ENCODE measurements at places on chromosomes 12 and 14.

DNA sequence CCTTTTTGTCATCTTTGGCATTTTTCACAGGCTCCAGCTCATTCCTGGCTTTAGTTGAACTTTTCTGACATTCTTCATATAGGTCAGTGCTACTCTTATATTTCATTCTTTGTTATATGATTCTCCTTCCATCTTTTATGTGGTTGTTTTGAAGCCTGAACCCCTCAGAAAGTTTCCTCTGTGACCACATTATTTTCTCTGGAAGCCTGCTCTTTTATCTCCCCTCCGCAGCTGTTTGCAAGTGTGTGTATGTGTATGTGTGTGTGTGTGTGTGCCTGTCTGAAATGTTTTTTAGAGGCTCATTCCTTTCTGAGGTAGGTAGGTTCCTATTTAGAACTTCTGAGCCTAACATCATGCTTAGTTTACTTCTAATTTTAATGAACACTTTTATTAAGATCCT is 47.6 kb downstream of the ANO4 start:
- DNase-seq: no peak

GRCh38 chr12:106183735-106184134 is 45.0 kb upstream of the NUAK1 start:
- no peak for DNase-seq

DNA sequence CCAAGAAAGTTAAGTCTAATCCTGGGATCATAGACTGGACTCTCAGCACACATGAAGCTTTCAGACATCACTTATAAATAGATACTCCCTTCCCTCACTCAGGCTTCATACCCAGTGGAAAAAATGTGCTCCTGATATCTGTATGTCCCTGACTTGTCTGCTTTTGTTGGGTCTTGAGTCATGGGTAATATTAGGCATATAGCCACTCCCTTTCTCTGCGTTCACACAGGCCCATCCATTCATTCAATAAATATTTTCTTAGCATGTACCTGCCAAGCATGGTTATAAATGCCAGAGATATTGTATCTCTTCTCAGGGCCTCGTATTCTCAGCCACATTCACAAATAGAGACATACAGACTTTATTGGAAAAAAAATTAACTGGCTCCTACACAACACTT is 43.5 kb downstream of the COX16 start:
- DNase-seq: no peak

GRCh38 chr12:55818886-55819285 is 1.0 kb downstream of the ORMDL2 start:
- no peak for DNase-seq

GRCh38 chr14:92952481-92953298 is 29.7 kb downstream of the CHGA start:
- DNase-seq: no peak

DNA sequence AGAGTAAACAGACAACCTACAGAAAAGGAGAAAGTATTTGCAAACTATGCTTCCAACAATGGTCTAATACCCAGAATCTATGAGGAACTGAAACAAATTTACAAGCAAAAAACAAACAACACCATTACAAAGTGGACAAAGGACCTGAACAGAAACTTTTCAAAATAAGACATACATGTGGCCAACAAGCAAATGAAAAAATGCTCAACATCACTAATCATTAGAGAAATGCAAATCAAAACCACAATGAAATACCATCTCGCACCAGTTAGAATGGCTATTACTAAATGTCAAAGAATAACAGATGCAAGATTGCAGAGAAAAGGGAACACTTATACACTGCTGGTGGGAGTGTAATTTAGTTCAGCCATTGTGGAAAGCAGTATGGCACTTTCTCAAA is 125.8 kb downstream of the C12orf42 start:
- no peak for DNase-seq

DNA sequence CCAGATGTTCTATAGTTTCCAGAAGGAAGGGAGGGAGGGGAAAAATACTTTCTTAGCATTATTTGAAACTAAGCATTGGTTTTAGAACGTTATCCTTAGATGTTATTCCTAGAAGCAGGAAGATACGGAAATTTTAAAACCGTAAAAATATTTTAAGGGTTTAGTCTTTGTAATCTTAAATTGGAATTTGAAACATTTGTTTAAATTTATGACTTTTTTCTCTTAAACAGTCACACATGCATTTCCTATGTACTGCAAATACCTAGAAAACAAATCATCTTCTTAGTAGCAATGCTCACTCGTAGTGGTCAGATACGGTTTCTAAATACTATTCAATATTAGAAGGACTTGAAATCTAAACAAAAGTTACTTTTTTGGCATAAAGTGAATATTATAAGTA is 282.0 kb downstream of the ERC1 start:
- DNase-seq: no peak

DNA sequence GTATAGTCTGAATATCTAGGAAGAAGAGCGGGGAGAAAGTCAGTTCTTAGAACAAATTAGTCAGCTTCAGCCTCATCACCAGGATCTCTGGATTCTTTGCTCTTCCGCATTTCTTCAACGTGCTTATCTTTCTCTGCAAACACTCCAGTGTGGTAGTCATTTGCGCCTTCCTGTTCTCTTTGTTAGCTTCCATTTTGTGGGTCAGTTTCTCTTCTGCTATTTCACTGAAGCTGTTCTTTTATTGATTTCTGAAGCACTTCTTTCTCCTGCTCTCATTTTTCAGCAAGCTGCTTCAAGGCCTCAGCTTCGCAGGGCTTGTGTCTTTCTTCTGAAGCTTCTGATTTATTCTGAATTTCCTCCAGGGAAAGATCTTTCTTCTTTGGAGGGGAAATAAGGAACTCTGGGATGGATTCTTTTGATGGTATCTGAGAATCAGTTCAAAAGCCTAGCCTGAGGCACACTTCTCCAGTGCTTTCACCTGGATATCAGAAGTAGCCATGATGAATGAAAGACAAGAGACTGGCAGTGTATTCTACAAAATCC is 13.5 kb downstream of the AMN1 start:
- no peak for DNase-seq

DNA sequence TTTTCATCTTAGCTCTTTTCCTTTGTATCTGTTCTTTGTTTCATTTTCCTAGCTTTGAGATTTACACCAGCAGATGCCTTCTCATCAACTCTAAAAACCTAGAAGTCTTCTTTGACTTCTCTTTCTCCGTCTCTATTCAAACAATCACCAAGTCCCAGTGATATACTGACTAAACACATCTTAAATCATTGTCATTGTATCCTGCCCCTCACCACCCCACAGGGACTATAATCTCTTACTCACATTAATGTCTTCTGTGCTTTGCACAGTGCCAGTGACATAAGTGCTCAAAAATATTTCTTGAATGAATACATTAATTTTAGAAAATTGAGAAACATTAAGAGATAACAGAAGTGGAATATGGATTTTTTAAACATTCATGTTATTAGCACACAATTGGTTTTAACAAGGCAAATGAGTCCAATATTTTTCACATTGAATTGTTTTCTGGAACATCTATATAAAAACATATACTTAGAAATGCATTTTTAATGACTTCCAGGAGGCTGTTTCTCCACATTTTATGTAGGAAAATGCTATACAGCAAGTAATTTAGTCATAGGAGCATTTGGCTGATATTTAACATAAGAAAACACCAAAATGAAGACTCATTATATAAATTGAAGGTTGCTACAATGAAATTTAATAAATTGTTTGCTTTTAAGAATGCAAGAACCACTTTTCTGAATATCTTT is 472.8 kb upstream of the PRICKLE1 start:
- no peak for DNase-seq

- peak; percentile 63 for DNase-seq
Measured at GRCh38 chr14:76929927-76930326, 98.6 kb downstream of the IRF2BPL start.

- DNase-seq: no peak
Measured at GRCh38 chr14:59482541-59483331, 1.5 kb downstream of the L3HYPDH start.

DNA sequence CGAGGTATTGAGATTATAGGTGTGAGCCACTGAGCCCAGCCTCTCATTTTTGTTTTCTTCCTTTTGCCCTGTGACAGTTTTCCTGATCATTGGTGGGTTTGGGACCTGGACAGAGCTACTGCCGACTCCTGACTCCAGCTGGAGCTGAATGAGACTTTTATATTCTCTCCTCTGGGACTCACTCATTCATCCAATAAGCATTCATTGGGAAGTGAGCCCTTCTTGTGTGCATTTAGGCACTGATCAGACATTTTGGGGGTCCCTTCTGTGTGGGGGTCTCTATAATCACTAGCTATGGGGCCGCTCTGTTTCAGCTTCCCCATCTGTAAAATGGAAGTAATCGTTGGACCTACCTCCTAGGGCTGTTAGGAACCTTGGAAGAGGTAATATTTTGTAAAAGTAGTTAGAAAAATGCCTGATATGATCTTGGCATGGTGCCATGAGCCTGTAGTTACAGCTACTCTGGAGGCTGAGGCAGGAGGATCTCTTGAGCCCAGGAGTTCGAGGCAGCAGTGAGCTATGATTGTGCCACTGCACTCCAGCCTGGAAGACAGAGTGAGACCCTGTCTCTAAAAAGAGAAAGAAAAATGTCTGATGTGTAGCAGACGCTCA is 7.2 kb downstream of the SH2B3 start:
- DNase-seq: no peak

DNA sequence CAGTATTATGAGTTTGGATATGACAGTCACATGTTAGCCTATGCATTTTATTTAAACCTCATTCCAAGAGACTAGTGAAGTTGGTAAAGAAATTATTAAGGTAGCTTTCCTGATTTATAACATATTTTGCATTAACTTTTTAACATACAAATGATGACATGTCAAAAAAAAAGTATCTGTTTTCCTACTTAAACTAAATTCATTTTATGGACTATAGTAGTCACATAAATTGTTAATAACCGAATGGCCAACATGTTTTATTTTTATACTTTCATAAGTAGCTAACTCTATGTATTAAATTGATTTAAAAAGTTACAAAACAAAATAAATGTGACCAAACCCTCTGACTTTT is 14.7 kb downstream of the TAOK3 start:
- no peak for DNase-seq

GRCh38 chr12:40248585-40249297 is 23.9 kb downstream of the LRRK2 start:
- no peak for DNase-seq

DNA sequence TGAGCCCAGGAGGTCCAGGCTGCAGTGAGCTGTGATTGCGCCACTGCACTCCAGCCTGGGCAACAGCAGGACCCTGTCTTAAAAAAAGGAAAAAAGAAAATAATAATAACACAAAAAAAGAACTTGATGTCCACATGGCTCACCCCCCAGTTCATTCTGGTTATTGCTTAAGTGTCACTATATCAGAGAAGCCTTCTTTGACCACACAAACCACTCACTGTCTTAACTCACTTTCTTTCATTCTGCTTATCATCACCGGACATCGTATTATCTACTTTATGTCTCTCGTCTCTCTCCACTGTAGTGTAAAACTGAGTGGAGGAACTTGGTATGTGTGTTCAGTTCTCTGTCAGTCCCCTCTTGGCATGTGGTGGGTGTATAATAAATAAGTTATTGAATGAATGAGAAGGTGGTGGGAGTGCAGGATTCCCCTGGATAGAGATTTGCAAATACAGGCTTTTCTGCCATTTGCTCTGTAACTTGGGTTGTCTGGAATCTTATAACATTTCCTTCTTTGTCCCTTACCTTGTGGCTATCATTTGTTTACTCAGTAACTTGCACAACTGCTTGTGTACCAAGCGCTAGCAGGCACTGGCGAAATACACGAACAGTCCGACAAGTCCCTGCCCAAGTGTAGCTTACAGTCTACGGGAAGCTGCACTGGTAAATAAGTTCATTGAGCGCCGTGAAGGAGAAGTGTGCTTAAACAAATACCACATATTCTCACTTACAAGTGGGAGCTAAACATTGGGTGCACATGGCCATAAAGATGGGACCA is 86.6 kb upstream of the TRAF3 start:
- no peak for DNase-seq

DNA sequence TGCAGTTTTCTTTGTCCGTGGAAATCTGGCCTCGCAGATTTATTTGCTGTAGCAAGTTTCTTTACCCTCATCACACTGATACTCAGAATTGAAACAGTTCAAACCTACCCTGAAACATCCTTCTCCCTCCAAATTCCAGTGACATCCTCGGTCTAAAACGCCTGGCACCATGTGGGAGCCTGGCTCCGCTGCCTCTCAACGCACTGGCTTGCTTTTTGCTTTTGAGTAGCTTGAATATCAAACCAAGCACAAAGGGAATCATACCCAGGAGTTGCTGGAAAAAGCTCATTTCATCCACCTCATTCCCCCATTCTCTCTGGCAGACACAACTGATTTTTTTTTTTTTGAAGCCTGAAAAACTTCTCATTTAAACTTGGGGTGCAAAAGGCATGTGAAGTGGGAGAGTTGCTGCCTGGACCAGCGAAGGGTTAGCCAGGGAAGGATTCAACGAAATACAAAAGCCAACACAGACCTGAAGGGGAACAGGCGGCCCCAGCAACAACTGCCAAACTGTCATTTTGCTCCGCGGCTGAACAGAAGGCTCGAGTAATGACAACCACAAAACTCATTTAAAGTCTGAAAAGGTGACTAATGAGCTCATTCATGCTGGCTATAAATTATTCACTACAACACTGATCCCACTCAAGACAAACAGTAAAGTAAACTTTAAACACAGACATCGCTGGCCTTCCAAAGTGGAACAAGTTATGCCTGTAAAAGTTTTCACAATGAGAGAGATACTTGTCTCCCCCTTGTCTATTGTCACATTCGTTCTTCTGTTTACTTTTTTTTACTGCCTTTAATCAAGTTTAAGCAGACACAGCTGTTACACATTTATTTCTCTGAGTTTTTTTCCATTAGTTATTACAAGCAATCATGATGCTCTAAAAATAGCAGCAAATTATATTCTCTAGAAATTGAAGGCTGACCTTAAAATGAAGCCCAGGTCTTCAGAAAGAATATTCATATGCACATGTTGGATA is 12.5 kb upstream of the FOXN3 start:
- DNase-seq: peak; percentile 75

- DNase-seq: no peak
Measured at GRCh38 chr14:77478796-77479195, 19.8 kb downstream of the ISM2 start.

- no peak for DNase-seq
Measured at GRCh38 chr12:31651893-31652521, 7.5 kb upstream of the ETFBKMT start.

DNA sequence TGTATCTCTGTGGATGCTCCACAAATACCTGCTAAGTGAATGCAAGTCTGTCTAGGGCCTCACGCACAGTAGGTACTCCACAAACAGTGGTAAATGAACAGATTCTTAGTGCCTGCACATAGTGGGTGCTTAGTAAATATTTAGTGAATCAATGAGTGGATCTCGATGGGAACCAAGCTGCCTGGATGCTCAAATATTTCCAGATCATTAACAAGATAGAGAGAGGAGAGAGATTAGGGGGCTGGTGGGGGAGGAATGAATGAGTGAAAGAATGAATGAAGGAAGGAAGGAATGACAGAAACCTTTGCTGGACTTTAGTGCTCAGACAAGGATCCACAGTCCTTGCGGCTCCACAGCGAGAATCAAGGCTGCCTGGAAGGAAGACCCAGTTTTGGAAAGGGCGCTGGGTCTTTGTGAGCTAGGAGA is 118.2 kb downstream of the SCARB1 start:
- no peak for DNase-seq

GRCh38 chr12:13373131-13373530 is 176.6 kb downstream of the EMP1 start:
- DNase-seq: no peak

All from activated CD4-positive, alpha-beta T cell treated with anti-CD3 and anti-CD28 coated beads, Interleukin-2, amount 50 U/mL, for 48 hours (primary cell).